Left ventricle myocardium superior (tissue), 1 donor: ENCODE measurements at places on chromosomes 4 and X. TPM values are rescaled to one million over a fixed set of nuclear protein-coding genes. Genes with fewer than 3 reads are reported as not detected.

DNA sequence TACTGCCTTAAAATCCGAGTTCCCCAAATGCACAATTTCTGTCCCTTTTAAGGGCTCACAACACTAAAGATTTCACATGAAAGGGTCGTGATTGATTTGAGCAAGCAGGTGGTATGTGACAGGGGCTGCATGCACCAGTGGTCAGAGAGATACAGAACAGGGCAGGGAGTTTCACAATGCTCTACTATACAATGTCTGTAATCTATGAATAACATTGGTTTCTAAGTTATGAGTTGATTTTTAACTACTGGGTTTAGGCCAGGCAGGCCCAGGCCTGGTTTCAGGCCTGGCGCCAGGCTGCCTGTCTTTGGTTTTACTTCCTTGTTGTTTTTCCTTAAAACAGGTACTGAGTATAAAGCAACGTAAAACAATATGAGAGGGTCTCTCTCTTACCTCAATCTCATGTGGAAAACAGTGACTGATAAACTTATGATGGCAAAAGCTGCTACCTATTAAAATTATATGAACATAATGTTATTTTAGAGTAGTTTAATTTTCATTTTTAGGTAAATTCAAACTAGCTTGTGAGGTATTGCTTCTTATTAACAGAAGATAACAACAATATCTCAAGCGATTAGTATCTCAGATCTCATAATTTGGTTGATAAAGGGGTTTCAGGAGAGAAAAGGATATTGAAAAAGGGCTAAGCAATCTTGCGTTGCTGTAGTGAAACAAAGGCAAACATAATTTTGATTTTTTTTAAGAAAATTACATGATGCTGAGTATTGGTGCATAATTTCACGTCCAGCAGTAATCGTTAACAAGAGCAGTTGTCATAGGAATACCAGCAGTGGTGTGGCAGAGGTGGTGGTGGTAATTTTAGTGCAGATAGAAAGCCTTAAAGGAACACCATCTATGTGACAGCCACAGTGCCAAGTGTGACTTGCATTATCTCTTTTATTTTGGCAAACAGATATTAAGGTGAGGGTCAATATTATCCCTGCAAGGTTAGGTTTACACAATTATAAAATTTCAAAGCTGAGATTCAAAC, 944.4 kb upstream of the GRID2 start:
- DNase-seq = no peak

The SLAIN2 gene
- total RNA-seq = 122 TPM

The MAGEB1 gene
- total RNA-seq = not detected

GRCh38 chr4:179880756-179881155, 2362.4 kb upstream of the TENM3 start:
- DNase-seq = no peak

GRCh38 chr4:8378101-8378724, 62.3 kb downstream of the ACOX3 start:
- DNase-seq = no peak

GRCh38 chr4:123259676-123260646, 136.6 kb upstream of the SPRY1 start:
- no peak for DNase-seq

DNA sequence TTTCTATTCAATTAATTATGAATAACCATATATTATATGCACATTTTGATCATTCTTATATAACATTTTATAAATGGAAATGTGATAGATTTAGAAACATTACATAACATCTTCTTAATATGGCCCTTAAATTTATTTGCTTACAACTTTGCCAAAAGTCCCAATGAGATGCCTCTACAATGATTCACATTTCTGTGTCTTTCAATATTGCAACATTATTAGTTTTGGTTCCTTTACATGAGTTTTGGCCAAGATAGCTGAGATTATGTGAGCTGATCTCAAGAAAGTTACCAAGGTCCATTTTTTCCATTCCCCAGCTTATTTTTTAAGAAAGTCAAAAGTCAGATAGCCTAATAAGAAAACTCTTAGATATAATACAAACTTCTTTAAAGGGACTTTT, 361.2 kb downstream of the PCDH7 start:
- DNase-seq = no peak

- no peak for DNase-seq
These were observed 116.0 kb downstream of the CFAP47 start for GRCh38 chrX:36035550-36035949.

- no peak for DNase-seq
These were observed 164.2 kb upstream of the GPR101 start for GRCh38 chrX:137198040-137198439.

- DNase-seq = peak; percentile 100
These were observed at the start of gene PPP2R3B for GRCh38 chrX:386768-387575. Gene PPP2R3B, minus strand, starts transcription at chrX:386907. Its CDS starts 216 bp downstream, at chrX:386691.

- no peak for DNase-seq
These were observed 4.6 kb downstream of the SUV39H1 start for GRCh38 chrX:48700951-48701653.

The ZNF275 gene
- total RNA-seq = 6.1 TPM

- DNase-seq = no peak
These were observed 202.0 kb downstream of the SLC4A4 start for GRCh38 chr4:71540749-71541269.

- no peak for DNase-seq
These were observed 168.9 kb upstream of the PUDP start for GRCh38 chrX:7316887-7317286.

The GRIA3 gene
- total RNA-seq = 0.59 TPM

DNA sequence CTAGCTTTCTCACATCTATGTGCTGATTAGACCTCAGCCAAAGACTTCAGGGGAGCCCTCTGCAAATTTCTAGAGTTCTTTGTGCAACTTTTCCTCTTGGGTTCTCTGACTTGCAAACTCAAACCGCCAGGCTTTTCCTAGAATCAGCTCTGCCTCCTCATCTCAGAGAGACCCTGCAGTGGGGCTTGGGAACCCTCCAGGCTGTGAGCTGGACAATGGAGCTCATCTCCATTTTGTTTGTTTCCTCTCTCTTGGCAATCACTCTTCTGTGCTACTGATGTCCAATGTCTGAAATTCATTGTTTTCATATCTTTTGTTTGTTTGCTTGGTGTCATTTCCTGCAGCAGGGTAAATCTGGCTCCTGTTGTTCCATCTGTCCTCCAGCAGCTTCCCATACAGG, 33.0 kb downstream of the GYPB start:
- DNase-seq = no peak

- no peak for DNase-seq
These were observed 60.9 kb upstream of the PAGE1 start for GRCh38 chrX:49756692-49757091.

GRCh38 chr4:168849997-168850396, 160.1 kb downstream of the CBR4 start:
- DNase-seq = no peak

DNA sequence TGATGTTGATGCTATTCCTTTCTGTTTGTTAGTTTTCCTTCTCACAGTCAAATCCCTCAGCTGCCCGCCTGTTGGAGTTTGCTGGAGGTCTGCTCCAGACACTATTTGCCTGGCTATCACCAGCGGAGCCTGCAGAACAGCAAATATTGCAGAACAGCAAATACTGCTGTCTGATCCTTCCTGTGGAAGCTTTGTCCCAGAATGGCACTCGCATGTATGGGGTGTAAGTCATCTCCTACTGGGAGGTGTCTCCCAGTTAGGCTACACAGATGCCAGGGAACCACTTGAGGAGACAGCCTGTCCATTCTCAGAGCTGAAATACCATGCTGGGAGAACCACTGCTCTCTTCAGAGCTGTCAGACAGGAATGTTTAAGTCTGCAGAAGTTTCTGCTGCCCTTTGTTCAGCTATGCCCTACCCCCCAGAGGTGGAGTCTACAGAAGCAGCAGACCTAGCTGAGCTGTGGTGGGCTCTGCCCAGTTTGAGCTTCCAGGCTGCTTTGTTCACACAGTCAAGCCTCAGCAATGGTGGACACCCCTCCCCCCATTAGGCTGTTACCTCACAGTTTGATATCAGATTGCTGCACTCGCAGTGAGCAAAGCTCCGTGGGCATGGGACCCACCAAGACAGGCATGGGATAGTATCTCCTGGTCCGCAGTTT, 74.9 kb downstream of the SPIN3 start:
- DNase-seq = no peak

DNA sequence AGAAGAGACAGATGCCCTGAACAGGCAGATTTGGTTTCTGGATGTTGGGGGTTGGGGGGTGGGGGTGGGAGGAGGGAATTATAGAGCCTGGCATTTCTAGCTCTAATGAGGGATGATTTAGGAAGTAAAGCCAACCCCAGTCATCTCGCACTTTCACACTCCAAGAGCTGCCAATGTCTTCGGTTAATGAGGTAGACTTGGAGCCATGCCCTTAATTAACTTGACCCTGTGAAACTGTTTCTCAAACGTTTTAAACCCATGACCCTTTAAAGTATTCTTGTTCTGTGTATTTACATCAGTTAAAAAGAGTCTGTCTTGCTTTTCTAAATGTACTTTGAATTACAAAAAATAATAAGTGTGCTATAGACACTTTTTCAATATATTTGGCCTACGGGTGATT, 466.9 kb downstream of the FAT4 start:
- no peak for DNase-seq

DNA sequence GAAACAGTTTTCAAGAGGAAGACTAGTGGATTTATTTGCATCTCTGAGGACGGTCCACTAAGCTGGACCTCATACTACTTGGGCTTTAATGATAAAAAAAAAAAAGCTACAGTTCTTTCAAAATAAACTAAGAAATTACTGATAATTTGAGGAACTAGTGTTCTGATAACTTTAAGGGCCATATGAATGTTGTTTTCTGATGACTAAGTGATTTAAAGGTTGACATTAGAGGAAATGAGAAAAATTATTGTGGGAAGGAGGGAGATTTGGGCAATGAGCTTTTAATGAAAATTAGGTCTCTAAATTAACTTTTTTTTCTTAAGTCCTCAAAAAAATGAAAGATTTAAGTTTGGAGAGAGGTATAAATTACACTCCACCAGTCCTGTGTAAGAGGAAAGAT, 60.8 kb upstream of the IL2 start:
- no peak for DNase-seq

The NUDT9 gene
- 31.1 TPM for total RNA-seq

The PRRG1 gene
- 18.4 TPM for total RNA-seq

The RHOXF1 gene
- not detected for total RNA-seq

- DNase-seq = no peak
These were observed 88.4 kb downstream of the PDE5A start for GRCh38 chr4:119540249-119540648.

- no peak for DNase-seq
These were observed 396.9 kb upstream of the NDST3 start for GRCh38 chr4:117637347-117637746.

The NDP gene
- not detected for total RNA-seq

DNA sequence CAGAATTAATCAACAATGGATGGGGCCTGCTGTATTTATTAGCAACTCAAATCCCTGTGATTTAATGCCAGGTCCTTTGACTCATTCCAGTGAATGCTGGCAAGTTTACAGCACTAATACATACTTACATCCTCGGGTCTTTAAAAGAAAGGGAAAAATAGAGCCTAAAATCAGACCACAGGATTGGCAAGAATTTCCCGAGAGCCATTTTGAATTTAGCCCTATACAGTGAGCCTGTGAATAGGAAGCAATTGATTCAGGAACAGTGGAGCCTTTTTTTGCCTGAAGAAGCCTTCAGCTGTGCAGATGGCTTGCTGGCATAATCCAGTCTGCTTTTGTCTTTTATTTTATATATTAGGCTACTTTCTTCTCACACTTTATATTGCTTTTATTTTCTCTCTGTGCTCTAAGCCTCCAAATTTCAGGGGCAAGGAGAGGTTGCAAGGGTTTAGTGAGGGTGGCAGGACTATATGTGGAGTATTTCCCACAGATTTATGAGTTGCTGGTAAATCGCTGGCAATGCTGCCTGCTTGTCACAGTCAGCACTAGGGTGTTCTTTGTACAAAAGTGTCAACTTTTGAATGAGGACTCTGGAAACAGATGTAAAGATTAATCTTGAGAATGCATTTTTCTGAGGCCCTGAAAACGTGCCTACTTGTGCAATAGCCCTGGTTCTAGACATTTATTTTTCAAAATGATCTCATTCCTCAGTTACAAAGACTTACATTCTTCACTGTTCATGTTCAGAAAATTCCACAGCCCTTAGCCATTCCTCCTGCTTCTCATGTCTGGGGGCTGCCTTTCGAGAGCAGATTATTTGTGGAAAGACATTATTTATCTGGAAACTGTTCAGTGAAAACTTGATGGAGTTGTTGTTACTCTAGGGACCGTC, 303.5 kb downstream of the SPRY1 start:
- DNase-seq = no peak

The STPG2 gene
- 0.15 TPM for total RNA-seq
